OCI-M1 (cell line): ENCODE measurements at places on chromosomes 2 and 18.

- no peak for DNase-seq
These were observed 6.5 kb upstream of the TMEM182 start for GRCh38 chr2:102755284-102755683.

DNA sequence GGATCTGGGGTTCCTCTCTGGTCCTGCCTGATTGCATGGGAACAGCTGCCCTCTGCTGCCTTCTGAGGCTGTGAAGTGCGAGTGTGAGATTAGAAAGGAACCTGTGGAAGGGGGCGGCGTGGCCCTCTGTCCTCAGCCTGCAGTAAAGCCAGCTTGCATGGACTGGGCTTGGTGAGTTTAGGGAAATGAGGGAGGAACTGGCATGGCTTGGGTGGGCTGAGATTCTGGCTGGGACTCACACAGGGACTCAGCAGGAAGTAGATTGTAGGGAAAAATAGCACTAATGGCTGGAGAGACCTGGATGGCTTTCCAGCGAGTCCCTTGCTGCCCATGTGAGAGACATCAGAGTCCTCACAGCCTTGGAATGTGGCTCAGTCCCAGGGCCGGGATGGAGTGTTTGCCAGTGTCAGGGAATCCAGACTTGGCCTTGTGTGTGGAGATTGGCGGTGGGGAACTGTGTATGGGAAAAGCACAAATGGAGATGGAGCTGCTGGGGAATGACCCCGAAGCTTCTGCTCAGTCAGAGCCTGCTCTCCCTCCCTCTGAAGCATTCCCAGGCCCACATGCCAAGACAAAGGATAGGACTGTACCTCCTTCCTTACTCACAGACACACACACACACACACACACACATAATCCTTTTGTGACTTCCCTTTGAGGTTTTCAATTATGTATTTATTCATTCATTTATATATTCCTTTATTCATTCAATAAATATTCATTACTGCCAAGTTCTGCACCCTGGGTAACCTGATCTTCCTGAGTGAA lies 115.4 kb downstream of the ACAA2 start:
- no peak for DNase-seq

- no peak for DNase-seq
These were observed 4.0 kb downstream of the CYP26B1 start for GRCh38 chr2:72143441-72144273.

- DNase-seq, result peak; percentile 25
These were observed 85.6 kb upstream of the TSPYL6 start for GRCh38 chr2:54341656-54342055.

DNA sequence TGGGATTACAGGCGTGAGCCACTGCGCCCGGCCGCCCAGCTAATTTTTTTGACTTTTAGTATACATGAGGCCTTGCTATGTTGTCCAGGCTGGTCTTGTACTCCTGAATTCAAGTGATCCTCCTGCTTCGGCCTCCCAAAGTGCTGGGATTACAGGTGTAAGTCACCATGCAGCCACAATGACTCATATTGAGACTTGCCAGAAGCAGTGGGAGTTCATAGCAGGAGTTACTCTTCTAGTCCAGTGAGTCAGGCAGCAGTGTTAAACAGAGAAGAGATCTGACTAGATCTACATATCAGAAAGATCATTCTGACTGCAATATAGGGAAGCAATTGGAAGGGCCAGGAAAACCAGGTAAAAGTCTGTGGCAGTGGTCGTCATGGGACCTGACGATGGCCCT lies 1.5 kb upstream of the FLACC1 start:
- no peak for DNase-seq

GRCh38 chr2:78634425-78634824 lies 391.1 kb upstream of the REG3G start:
- no peak for DNase-seq

GRCh38 chr2:135600915-135601314 lies 69.6 kb downstream of the R3HDM1 start:
- DNase-seq, result peak; percentile 40

- DNase-seq, result no peak
These were observed 92.2 kb upstream of the CHRNA1 start for GRCh38 chr2:174856447-174856846.

DNA sequence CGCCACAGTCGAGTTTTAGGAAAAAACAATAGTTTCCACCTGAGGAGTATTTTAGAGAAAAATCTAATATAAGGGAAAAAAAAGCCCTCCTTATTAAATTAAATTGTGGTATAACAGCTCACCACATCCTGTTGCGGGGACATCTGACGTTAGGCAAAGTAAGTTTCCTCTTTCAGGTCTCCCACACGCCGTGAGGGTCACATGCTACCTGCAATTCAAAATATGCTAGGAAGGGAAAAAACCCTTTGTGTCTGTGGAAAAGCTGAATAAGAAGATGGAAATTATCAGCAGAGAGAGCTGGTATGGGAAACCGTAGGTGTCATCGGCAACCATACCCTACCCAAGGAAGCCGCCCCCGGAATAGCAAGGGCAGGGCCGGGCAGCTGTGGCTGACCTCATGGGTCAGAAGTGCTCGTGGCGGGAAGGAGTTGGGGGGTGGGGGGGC lies 128.0 kb downstream of the NFATC1 start:
- peak; percentile 67 for DNase-seq

GRCh38 chr18:32074206-32074605 lies 17.5 kb upstream of the RNF138 start:
- no peak for DNase-seq

DNA sequence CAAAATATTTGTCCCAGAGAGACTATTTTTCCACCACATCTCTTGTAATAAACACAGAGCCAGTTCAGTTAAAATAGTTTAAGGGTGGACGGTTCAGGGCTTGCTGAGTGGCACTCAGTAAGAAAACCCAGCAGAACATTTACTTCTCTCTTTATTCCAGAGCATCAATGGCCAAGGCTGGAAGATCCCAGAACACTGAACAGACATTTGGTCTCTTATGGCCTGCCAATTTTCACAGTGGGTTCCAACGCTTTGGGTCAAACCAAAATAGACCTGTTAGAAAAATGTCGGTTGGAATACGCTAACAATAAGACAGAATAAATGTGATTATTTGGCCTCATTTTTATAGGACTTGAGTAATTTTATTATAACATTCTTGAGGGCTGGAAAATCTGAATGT lies 580.3 kb upstream of the TMEFF2 start:
- DNase-seq, result no peak

DNA sequence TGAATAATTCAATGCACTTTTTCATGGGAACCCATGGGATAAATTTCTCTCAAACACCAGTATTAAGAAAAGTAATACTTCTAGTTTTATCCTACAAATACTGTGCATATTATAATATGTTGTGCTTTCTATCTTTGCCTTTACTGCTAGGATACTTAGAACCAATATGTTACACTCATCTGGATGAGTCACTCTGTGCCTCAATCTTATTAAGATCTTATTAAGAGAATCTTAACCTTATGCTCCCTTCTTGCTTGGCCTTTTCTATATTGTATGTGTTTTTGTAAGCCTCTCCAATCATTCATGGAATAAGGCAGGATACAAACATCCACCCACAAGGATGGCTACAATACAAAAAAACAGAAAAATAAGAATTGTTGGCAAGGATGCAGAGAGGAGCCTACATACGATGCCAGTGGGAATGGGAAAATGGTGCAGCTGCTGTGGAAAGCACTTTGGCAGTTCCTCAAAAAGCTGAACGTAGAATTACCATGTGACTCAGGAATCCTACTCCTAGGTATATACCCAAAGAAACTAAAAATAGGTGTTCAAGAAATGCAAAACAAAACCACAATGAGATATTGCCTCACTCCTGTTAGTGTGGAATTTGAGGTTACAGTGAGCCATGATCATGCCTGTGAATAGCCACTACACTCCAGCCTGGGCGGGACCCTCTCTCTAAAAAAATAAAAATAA lies 10.7 kb upstream of the TWSG1 start:
- peak; percentile 19 for DNase-seq

GRCh38 chr2:241105641-241106040 lies 3.6 kb upstream of the MTERF4 start:
- no peak for DNase-seq

DNA sequence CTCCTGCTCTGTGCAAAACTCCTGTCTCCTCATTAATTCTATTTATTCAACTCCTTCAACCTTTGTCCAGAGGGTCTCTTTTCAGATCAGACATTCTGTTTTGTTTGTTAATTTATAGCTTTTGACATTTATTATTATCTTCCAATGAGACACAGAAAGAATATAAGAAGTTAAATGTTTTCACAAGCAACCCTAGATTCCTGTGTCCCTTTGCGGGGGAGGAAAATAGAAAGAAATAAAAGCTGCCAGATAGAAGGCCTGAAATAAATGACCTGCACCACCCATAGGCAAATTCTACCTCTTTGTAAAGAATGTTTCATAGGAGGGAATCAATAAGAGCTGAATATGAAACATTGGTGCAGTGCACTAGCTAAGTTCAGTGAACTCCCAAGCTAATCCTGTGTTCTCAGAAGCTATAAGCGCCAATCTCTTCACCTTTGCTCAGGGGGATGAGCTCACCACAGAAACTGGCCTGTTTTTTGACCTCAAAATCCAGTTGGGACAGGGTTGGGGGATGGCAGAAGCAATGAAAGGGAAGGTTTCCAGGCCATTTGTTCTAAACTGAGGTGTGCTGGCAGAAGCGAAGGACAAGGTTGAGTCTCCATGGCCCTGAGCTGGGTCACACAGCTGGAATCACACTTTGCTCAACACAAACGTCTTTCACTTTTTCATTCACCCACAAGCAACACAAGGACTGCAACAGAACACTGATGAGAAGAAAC lies 258.6 kb downstream of the NRXN1 start:
- DNase-seq, result no peak

GRCh38 chr2:26521913-26522180 lies 43.9 kb upstream of the OTOF start:
- no peak for DNase-seq

GRCh38 chr2:221270806-221271205 lies 301.3 kb downstream of the EPHA4 start:
- DNase-seq, result no peak

DNA sequence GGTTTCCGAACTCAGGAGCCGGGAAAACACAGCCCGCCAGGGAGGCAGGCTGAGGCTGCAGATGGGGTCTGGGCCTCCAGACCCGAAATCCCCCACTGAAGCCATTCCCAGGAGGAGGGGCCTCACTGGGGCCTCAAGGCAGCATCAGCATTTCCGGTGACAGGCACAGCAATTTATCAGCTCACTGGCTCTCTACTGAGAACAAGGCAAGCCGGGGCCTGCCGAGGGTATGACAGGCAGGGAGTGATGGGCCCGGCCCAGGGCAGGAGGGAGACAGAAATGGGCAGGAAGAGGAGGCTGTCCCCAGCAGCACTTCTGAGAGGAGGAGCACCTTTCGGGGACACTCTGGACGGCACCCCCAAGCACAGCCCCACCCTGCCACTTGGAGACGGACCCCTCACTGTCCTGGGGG lies 12.5 kb downstream of the SDC1 start:
- no peak for DNase-seq

- peak; percentile 70 for DNase-seq
These were observed 1.1 kb downstream of the NPC1 start for GRCh38 chr18:23585007-23585871.

DNA sequence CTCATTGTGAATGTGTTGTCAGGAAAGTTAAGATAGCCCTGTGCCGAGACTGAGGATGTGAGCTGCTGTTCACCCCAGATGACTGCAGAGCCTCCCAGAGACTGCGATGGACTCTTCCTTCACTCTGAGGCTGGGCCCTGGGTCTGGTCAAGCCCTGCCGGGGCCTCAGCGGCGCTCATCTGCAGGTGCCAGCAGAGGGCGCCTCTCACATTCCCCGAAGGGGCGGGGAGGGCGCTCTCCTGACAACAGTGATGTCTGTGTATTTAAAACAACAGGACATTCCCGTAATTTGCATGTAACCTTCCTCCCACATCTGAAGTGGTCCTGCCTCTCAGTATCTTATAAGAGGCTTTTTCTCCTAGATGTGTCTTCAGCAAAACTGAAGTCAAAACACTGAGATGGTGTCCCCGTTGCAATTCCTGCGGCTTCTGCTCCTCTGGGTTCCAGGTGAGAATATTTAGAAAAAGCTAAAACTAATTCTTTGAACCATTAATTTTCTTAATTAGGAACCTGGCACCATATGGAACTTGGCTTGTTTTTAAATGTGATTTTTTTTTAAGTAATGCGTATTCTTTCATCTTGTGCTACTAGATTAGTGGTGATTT lies 1377.9 kb downstream of the RPIA start:
- DNase-seq, result no peak

GRCh38 chr18:62755946-62756345 lies 40.6 kb downstream of the PHLPP1 start:
- no peak for DNase-seq

DNA sequence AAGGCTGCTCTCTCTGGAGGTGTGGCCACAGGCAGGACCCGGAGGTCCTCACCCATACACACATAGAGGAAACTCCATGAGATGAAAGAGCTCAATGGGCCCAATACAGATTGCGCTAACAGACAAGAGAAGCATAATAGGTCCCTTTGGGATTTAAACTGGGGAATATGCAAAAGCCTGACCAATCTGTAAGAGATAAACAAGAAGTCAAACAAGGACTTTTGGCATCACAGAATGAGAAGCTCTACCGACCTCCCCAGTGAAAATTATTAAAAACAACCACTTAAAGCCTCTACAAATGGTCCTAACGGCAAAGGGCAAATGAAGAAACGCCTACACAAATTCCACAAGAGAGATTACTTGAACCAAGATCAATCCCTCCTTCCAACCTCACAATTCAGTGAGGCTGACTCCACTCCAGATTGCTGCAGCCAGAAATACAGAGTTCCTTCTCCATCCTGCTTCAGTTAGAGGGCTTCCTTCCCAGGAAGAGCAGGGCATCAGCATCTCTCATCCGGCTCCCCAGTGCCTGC lies 10.8 kb downstream of the IWS1 start:
- no peak for DNase-seq

- no peak for DNase-seq
These were observed 80.1 kb upstream of the CTNNA2 start for GRCh38 chr2:79432731-79433146.

- no peak for DNase-seq
These were observed 950.1 kb downstream of the CNTNAP5 start for GRCh38 chr2:124975224-124975623.

- no peak for DNase-seq
These were observed 928.7 kb downstream of the SLC4A3 start for GRCh38 chr2:220555961-220556630.

GRCh38 chr2:232872826-232873225 lies 2.8 kb downstream of the SNORC start:
- no peak for DNase-seq

DNA sequence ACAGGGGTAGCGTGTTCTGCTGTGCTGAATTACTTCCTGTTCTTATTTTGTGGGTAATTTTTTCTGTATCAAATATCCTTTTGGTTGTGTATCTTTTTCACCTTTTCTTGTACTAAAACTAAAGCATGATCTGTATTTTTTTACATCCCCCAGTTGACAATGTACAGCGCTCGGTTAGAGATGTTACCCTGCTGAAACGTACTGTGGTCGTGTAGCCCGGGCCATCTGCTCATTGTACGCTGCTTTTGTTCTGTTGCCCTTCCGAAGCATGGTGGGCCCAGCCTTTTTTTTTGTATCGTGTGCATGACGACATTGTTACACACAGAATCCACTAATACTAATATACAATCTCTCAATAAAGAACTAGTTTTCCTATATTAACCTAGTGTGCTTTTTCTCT lies 233.1 kb downstream of the HAUS1 start:
- no peak for DNase-seq
